ENCODE measurements at places on chromosomes 1 and 21. TPM values are rescaled to one million over a fixed set of nuclear protein-coding genes. Genes with fewer than 3 reads are reported as not detected.

GRCh38 chr1:84090447-84091245 is 53.4 kb upstream of the PRKACB start:
- DNase-seq = peak; percentile 20

- DNase-seq = no peak
Measured at GRCh38 chr1:93459126-93459525, 11.2 kb downstream of the FNBP1L start.

DNA sequence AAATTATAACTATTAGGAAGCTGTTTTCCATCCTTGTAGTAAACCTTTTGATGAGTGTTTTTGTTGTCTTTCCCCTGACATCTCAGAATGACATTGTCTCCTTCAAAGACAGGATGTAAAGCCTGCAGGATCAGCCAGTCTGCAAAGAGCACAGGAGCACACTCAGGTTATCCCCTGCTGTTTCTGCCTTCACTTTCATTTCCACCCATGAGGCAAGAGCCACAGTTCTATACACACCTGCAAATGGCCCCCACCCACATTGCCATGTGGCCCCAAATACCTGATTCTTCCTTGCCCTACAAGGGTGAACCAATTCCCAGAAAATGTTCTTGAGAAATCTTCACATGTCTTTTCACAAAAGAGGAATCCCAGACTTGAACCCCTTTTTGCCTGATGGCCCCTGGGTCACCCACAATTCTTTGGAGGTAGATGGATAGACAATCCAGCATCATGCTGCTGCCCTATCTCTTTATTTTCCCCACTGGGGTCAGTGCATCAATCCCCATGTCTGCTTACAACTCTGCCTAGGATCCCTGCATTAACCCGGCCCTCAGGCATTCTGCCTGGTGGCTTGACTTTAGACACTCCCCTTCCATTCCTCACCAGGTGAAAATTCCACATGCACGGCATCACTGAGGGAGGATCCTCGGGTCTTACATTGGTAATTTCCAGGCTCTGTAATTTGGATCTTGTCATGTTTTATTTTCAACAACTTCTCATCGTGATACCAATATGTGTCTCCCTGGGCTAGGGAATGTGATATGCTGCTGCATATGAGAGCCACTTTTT is 2.6 kb downstream of the FCRL3 start:
- DNase-seq = no peak

GRCh38 chr1:153742411-153743142 is 14.7 kb downstream of the INTS3 start:
- DNase-seq = no peak

- DNase-seq = peak; percentile 29
Measured at GRCh38 chr1:220217383-220217988, 54.8 kb downstream of the RAB3GAP2 start.

DNA sequence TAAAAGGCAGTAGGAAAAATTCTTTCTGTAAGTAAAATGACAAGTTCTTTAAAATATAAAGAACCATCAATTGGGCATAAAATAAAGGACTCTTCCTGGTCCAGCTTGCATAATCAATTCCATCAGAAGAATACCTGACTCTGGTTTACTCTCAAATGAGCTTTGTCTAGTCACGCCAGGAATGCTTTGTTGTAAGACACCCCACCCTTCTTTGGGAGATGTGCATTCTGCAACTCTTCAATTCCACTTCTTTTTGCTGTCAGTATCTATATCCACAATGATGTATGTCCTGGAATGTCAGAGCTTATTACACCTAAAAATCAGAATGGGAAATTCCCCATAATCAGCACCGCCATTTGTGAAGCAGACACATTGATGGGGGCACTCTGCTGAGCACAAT is 76.1 kb downstream of the PTPN14 start:
- DNase-seq = no peak

DNA sequence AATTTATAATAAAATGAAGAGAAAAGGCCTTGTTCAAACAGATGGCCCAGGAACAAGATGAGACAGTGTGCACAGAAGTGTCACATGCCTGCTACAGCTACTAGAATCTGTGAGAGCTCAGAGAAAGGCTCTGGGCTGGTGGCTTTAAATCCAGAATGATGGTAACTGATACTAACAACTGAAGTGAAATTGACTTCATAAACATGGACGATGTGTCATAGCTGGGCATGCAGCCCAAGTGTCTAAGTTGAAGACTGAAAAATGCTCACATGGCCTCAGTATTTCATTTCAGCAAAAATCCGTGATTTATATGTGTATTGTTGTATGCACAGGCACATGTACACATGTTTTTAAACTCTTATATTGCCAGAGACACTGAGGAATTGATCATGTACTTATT is 208.3 kb upstream of the RUNX1 start:
- DNase-seq = peak; percentile 51

- DNase-seq = no peak
Measured at GRCh38 chr1:8090241-8090702, 64.2 kb upstream of the ERRFI1 start.

DNA sequence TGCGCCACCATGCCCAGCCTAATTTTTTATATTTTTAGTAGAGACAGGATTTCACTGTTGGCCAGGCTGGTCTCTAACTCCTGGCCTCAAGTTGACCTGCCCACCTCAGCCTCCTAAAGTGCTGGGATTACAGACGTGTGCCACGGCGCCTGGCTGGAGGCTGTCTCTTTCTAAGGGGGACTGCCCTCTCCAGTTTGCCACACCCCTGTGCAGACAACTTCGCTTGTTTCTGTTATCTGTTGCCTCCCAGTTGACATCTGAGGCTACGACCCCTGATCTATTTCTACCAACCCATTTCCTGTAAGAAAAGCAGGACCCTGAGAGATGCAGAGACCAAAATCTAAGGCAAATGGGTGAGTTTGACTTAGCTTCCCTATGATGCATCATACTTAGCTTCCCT is 24.0 kb upstream of the VASH2 start:
- DNase-seq = no peak

- no peak for DNase-seq
Measured at GRCh38 chr1:246355411-246356230, 151.5 kb downstream of the SMYD3 start.

DNA sequence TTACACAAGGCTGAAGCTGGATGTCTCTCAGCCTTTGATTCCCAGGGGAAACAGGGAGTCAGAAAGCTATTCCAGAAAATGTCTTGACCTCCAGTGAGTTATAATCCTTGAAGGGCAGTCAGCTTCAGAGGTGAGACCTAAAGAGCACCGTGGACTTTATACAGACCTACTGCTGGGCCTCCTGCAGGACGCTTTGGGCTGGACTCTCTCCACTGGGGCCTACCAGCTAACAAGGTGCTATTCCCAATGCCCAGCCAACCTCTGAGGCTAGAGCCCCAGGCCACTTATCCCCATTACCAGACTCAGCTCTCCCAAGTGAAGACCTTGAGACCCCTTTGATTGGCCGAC is 6.6 kb downstream of the SETD4 start:
- no peak for DNase-seq

- no peak for DNase-seq
Measured at GRCh38 chr1:19512545-19512944, 27.2 kb upstream of the CAPZB start.

- no peak for DNase-seq
Measured at GRCh38 chr1:54247863-54248515, 48.0 kb downstream of the MRPL37 start.

AK2 gene
- 206 TPM for total RNA-seq

TMEM35B gene
- total RNA-seq = 14.6 TPM

APOBEC4 gene
- total RNA-seq = not detected

COPA gene
- 163 TPM for total RNA-seq

CEP170 gene
- total RNA-seq = 11.6 TPM

GJA8 gene
- total RNA-seq = not detected

ABCA4 gene
- 0.02 TPM for total RNA-seq

TSSK3 gene
- 0.99 TPM for total RNA-seq

KCNK2 gene
- 0.56 TPM for total RNA-seq

DCDC2B gene
- not detected for total RNA-seq

All from colonic mucosa (tissue), 4 donors.